ENCODE measurements at places on chromosomes 16 and 17. TPM values are rescaled to one million over a fixed set of nuclear protein-coding genes. Genes with fewer than 3 reads are reported as not detected.

Gene MOSMO
- total RNA-seq, result 16.3 TPM

Gene HOXB4
- 4.2 TPM for total RNA-seq

Gene KRTAP16-1
- total RNA-seq, result not detected

Gene SNAI3
- total RNA-seq, result 2.4 TPM

Gene TLCD2
- total RNA-seq, result 0.13 TPM
